ENCODE measurements at places on chromosomes 13 and 19.

DNA sequence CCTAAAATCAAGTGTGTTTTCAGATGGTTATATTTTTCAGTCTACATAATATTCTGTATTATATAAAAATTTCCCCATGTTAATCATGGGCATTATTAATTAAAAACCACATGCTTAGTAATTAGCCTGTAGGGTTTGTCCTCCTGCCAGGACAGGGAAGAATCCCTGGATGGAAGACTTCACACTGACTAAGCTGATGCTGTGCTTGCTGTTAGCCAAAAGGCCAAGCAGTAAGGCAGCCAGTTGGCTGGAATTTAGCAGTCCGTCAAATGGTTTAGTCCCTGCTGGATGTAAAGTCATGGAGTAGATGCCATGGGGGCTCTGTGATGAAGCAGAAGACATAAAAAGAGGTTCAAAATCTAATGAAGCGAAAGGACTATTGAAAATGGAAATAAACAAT lies 168.0 kb upstream of the OBI1 start:
- DNase-seq: no peak

DNA sequence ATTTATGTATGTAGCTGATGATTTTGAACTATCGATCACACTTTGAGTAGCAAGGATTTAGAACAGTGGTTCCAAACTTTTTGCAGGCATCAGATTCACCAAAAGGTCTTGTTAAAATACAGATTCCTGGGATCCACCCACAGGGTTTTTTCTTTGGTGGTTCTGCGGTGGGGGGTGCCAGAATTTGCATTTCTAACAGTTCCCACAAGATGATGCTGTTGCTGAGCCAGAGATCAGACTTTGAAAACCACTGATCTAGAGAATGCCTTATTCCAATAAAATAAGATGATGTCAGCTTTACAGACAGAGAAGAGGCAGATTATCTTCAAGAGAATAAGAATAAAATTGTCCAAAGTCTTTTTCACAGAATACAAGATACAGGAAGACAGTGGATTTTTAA lies 80.9 kb upstream of the SHISA2 start:
- DNase-seq: no peak

DNA sequence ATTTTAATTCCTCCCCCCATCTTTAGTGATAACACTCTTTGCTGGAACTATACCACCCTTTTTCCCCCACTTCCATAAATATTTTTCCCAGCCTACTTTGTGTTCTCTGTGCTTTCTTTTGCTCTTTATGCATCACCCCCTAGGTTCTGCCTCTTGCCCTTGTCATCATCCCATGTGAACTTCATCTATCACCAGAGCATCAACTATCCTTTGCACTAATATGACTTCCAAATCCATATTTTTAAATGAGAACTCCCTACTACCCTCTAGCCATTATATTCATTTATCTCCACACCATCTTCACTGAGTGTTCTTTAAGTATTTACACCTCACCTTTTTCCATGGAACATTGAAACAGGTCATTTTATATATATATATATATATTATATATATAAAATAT lies 452.7 kb downstream of the FOXO1 start:
- no peak for DNase-seq

GRCh38 chr13:87120476-87120875 lies 550.7 kb upstream of the SLITRK5 start:
- DNase-seq: no peak

- DNase-seq: no peak
Measured at GRCh38 chr13:38880397-38880796, 110.2 kb downstream of the STOML3 start.

DNA sequence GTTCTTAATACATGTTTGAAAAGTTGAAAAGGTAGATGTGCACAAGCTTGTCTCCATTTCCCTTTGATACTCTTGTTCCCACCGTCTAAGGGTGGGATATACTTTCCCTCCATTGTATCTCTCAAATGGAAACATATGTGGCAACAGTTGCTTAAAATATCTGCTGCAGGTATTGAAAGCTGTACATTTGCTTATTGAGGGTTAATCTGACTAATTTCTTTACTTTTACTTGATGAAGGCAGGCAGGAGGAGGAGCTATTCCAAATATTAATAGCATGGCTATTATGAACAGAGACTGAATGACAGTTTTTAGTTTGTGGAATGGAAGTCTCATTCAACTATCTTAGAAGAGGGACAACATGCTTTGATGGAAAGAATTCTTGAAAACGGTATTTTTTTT lies 103.8 kb downstream of the SLC10A2 start:
- DNase-seq: no peak

DNA sequence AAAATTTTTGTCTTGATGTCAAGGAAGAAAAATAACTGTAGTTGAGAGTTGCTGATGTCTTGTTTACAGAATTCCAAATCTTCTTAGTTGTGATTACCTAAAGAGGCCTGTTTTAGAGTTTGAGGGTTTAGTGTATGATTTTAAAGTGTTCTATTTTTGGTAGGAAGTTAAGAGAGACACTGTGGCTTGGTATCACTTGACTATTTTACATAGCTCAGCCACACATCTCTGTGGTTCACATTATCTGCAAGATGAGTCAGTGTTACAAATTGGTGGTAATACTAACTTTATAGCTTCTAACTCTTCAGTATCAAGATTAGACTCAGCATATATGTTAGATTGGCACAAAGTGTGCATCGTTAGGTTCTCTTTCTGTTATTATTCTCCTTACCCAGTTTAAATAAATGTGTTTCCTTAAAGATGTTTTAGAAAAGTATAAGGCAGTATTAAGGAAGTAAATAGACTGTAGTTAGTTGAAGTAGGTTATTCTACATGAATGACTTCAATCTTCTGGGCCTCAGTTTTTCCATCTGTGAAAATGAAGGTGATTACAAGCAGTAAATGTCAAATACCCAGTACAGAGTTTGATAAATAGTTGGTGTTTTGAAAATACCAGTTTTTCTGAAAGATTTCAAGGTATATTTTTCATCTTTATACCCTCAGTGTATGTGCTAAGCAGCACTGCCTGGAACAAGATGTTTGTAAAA lies 33.4 kb downstream of the COG6 start:
- no peak for DNase-seq

GRCh38 chr13:34672631-34673030 lies 269.4 kb upstream of the NBEA start:
- no peak for DNase-seq

GRCh38 chr13:111503905-111504695 lies 183.7 kb downstream of the TEX29 start:
- no peak for DNase-seq

- DNase-seq: no peak
Measured at GRCh38 chr13:74485757-74486156, 351.6 kb upstream of the KLF12 start.

DNA sequence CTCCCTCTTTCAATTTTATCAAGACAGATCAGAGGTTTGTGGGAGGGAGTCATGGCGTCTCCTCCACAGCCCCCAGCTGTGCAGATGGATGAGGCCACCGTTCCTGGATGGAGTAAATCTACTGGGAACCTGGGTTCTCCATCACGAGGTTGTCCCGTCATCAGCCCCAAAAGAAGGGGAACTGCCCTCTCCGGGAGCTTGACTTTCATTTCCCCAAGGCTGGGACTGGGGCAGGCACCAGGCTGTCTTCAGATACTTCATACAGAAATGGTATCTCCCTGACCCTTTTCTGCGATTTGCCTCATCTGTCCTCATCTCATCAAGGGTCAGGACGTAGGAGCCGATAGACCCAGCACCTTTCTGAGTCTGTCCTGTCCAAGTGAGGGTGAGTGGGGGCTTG lies 9.8 kb downstream of the LILRB2 start:
- no peak for DNase-seq

GRCh38 chr19:18233224-18233825 lies 7.1 kb upstream of the PDE4C start:
- DNase-seq: no peak

DNA sequence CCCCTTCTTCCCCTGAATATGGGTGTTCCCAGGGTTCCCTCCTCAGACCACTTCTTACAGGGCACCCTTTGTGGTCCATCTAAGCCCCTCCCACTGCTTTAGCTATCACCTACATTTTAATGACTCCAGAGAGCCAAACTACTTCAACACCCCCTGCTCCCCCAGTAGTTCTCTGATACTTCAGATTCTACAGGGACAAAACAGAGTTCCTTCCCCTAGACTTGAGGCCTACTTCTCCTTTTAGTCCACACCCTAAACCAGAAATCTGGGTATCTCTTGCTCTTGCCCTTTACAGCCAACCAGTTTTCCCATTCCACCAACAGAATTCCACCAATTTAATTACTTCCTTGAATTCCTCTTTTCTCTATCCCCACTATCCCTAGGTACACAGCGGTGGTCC lies 107.2 kb downstream of the KCNRG start:
- DNase-seq: no peak

DNA sequence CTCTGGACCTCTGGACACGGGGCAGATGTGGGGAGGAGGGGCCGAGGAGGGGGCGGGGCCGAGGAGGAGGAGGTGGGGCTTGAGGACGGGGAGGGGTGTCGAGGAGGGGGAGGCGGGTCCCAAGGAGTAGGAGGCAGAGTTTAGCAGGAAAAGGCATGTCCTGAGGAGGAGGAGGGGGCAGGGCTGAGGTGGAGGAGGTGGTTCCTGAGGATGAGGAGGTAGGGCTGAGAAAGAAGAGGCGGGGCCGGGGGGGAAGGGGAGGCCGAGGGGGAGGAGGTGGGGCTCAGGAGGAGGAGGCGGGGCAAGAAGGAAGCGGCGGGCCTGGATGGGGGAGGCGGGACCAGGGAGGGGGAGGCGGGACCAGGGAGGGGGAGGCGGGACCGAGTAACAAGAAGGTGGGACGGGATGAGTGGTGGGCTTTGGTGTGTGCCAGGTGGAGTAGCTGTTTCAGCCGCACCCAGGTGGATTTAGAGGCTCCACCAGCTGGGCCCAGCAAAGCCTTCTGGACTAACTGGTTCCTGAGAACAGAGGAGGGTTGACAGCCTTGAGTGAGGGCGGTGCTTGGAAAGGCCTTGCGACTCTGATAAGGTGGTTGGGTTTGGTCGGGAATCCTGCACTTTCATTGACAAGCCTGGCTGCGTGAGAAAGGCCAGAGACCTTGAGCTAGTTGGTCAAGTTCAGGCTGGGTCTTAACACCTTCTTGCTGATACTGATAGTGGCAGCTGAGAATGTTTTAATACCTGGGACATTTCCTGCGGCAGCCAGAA lies 7.7 kb downstream of the TECR start:
- no peak for DNase-seq

GRCh38 chr19:15759962-15760565 lies 22.3 kb downstream of the OR10H3 start:
- DNase-seq: no peak

GRCh38 chr13:57270493-57270892 lies 103.5 kb downstream of the PRR20E start:
- no peak for DNase-seq

GRCh38 chr19:6099033-6099432 lies 11.3 kb downstream of the RFX2 start:
- DNase-seq: no peak

DNA sequence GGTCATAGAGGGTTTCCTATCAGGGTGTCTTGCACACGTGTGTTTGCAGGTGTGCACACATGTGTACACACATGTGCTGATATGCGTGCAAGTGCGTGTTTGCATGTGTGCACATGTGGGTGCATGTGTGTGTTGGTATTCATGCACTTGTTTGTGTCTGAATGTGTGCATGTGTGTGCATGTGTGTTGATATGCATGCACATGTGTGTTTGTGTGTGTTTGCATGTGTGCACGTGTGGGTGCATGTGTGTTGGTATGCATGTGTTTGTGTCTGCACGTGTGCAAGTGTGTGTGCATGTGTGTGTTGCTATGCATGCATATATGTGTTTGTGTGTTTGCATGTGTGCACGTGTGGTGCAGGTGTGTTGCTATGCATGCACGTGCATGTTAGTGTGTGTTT lies 150.5 kb downstream of the SOX1 start:
- DNase-seq: no peak

GRCh38 chr13:22278336-22278929 lies 607.6 kb downstream of the FGF9 start:
- no peak for DNase-seq

- no peak for DNase-seq
Measured at GRCh38 chr13:105502193-105502592, 1033.3 kb downstream of the EFNB2 start.

Data from cerebellar nuclear complex (tissue), 1 donor.